Cortex of kidney (tissue), 1 donor: ENCODE measurements at places on chromosomes 6 and 20.

DNA sequence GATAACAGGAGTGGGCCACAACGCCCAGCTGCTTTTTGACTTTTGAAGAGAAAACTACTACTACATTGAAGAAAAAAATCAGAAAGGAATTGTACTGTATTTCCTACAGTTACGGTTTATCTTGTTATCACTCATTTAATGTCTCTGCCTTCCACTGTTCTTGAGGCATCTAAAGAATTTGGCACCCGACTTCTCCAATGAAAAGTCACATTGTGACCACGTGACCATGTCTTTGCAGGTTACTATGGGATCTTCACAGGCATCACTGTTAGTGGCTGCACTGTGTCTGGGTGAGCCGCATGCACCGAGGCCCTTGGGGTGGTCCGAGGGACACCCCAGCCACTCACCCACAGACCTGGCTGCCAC lies 26.8 kb downstream of the RRBP1 start:
- DNase-seq = no peak

GRCh38 chr6:7194657-7195056 lies 86.9 kb downstream of the RREB1 start:
- no peak for DNase-seq

GRCh38 chr6:15269011-15269410 lies 23.1 kb downstream of the JARID2 start:
- no peak for DNase-seq

DNA sequence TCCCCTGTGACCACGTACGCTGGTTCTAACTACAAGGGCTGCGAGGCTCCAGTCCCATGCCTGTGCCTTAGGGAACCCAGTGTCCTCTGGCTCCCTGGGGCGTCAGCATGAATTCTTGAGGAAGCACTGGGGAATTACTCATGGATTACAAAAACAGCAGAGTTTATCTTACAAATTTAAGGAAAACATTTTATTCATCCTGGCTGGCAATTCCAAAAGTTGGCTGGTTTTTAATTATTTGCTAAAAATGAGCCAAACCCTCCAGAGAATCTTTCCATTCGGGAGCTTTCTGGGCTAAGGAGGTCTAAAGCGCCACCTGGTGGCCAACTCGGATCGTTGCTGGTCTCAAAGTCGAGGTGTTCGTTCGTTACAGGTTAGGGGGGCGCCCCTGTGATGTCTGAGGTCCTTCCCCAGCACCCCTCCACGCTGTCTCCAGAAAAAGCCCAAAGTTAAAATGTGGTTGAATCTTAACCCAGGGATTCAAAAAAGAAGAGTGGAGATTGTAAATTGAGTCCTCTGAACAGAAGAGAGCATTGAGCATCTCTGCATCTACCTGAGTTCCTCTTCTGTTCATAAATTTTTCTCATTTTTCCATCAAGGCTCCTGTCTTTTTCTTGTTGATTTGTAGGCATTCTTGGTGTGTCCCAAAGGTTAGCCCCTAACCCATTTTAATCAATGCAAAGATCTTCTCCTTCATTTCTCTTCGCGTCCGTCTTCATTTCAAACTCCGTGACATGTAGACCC lies 99.4 kb downstream of the BFSP1 start:
- no peak for DNase-seq

GRCh38 chr6:148157841-148158240 lies 184.8 kb upstream of the SASH1 start:
- no peak for DNase-seq

GRCh38 chr20:33815671-33816070 lies 4.5 kb downstream of the CHMP4B start:
- DNase-seq = no peak

DNA sequence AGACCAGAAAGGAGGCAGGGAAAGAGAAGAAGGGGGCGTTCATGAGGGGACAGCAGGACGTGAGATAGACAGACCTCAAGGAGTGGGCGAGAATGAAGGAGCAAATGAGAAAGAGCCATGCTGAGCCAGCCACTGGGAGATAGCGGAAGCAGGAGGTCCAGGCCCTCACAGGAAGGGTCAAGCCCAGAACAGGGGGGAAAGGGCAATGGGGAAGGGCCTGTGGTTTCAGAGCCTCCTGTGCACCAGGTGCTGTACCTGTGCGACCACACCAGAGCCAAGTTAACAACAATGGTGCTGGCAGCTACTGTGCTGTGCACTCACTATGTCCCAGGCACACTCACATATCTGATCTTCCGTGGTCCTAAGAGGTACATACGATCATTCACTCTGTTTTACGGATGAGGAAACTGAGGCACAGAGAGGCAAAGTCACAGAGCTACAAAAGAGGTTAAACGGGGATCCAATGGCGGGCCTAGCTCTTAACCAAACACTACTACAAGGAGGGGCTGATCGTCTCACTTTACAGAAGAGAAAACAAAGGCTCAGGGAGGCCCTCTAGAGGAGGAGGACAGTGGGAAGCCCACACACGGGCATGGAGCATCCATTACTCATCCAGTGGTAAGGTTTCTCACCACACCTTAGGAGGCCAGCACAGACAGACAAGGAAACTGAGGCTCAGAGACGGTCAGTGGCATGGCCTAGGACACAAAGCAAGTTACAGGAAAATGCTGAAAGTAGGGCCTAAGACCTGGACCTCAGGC lies 129.1 kb downstream of the PREX1 start:
- no peak for DNase-seq
